Activated CD4-positive, CD25-positive, alpha-beta regulatory T cell (primary cell): ENCODE measurements at places on chromosomes 4 and X.
A peak's percentile ranks its signal among the peaks of the same experiment; 100 is the strongest.

DNA sequence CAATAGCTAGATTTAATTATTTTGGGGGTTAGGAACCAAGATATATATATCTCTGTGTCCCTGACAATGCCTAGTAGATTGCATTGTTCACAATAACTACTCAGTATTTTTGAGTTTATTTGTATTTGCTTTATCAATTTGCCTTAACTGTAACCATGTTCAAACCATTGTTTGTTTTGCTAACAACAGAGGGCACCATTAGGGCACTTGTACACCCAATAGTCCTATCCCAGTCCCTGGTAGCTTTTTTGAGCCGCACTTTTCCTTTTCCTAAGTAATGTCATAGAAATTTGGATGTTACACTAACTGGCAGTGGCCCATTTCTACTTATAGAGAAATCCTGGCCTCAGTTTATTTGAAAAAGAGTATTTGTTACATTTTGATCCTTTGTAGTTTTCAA, 575 bp upstream of the KLHL5 start:
- no peak for DNase-seq

GRCh38 chrX:78496483-78496882, 162.6 kb downstream of the RTL3 start:
- no peak for DNase-seq

DNA sequence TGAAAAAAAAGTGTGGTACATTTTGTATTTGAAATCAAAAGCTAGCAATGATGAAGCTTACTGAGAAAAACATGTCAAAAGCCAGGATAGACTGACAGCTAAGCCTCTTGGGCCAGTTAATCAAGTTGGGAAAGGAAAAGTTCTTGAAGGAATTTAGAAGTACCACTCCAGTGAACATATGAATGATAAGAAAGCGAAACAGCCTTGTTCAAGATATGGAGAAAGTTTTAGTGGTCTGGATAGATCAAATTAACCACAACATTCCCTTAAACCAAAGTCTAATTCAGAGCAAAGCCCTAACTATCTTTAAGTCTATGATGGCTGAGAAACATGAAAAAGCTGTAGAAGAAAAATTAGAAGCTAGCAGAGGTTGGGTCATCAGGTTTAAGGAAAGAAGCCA, 268.3 kb downstream of the PDHA2 start:
- no peak for DNase-seq

DNA sequence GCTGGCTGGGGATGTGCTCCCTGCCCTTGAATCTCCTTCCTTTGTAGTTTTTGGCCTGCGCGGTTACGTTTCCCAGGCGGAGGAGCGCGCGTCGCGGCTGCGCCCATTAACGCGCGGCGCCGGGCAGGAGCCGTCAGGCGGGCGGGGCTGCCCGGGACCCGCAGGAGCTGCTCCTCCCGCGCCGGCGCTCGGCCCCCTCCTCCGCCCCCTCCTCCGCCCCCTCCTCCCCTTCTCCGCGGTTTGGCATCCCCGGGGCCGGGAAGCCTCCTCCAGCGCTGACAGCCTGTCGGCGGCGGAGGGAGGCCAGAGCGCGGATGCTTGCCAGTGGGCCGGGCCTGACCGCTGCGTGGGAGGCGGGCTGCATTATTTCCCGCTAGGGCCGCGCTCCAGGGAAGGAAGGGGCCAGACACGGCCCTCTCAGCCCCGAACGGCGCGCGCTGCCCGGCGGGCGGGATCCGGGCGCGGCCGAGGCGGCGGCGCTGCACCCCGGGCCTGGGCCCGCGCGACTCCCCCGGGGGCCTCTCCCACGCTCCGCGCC, at the start of gene DCLK2:
Gene DCLK2 (plus strand): TSS at position 405 of the 538 bp plus-strand sequence. CDS start 583 bp downstream, outside the sequence.
- no peak for DNase-seq

- DNase-seq: no peak
Observed at GRCh38 chrX:49892542-49892941, 13.3 kb downstream of the USP27X start.

GRCh38 chr4:8115203-8115520, 43.5 kb downstream of the ABLIM2 start:
- DNase-seq: no peak

- no peak for DNase-seq
Observed at GRCh38 chr4:25330905-25331808, 18.6 kb downstream of the ZCCHC4 start.

GRCh38 chr4:41460641-41461040, 77.3 kb upstream of the LIMCH1 start:
- no peak for DNase-seq

- DNase-seq: peak; percentile 0
Observed at GRCh38 chrX:74133156-74133796, 170.7 kb upstream of the ZCCHC13 start.
